Activated T-cell treated with anti-CD3 and anti-CD28 coated beads, Interleukin-2, amount 50 U/mL, for 72 hours (primary cell): ENCODE measurements at places on chromosomes 13 and 19. TPM values are rescaled to one million over a fixed set of nuclear protein-coding genes. Genes with fewer than 3 reads are reported as not detected.

DNA sequence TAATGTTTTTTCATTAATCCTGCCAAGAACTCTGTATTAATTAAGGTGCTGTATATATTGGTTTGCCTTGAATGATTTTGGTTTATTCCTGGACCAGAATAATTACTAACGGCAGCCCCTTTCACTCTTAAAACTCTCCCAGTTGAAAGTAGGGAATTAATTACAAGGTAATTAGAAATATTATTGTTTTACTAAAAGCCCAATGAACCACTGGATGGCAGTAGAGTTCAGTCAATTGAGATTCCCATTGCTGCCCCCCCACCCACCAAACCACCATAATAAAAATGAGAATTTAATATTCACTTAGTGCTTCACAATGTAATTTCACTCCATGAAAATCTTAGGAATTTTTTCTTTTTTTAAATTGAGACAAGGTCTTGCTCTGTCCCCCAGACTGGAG lies 13.7 kb downstream of the WBP4 start:
- no peak overlapping the region for H3K4me3 ChIP-seq
- H3K27ac ChIP-seq, result no peak overlapping the region
- H3K4me1 ChIP-seq, result no peaks in the 10 kb centered on the region
- H3K27me3 ChIP-seq, result no peaks in the 10 kb centered on the region
- H3K36me3 ChIP-seq, result peaks cover 32% of the 10 kb centered on the region

DNA sequence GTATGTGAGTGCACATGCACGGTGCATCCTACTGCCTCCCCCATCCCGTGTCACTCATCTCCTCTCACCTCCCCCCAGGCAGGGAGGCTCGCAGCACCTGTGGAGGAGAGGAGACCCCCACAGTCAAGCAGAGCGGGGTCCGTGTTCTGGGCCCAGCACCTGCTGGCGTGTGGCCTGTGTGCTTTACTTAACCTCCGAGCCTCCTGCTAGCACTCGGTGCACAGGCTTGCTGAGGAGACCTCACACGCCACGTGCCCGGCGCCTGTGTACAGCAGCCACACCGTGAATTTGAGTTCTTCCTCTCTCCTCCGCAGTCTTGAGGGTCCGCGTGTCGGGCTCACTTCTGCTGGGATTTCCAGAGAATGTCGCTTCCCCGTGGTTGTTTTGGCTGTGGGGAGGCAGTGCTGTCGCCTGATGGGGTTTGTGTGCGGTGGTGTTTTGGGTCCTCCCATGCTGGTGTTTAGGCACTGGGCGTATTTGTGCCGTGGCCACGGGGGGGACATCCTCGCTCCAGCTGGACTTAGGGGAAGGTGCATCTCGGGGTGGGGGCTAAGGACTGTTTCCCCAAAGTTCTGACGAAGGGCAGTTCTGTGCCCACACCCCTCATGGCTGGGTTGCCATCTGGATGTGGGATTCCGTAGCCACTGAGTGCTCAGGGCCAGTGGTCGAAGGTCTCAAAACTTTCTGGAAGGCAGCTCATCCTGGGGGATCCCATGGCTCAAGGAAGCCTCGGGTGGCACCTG lies 34.8 kb upstream of the TMEM255B start:
- peaks cover 5% of the 10 kb centered on the region for H3K27me3 ChIP-seq
- no peaks in the 10 kb centered on the region for H3K36me3 ChIP-seq
- H3K27ac ChIP-seq, result peak overlapping the region; percentile 54
- H3K4me1 ChIP-seq, result peaks cover 6% of the 10 kb centered on the region

CCNE1 gene
- 39.3 TPM for total RNA-seq

- no peaks in the 10 kb centered on the region for H3K27me3 ChIP-seq
- no peaks in the 10 kb centered on the region for H3K4me1 ChIP-seq
- no peaks in the 10 kb centered on the region for H3K36me3 ChIP-seq
- H3K4me3 ChIP-seq, result no peak overlapping the region
- no peak for DNase-seq
Observed at GRCh38 chr13:113031465-113031864, 62.5 kb downstream of the MCF2L start.

ZNF628 gene
- 9.0 TPM for total RNA-seq

DNA sequence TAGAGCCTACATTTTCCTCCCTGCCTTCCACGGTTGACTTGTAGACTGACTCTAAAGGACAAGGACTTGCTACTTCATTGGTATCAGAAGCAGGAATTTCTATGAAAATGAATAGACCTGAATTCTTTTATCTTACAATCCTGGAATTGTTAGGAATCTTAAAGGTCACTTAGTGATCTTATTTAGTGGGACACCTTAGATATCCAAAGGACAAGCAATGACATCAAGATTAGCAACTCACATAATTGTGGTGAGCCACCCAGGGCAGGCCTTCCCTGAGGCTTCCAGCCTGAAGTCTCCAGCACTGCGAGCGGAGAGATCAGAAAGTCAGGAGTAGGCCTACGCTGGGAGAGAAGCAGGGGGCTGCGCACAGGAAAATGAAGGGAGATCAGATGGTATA lies 37.8 kb downstream of the KLF5 start:
- no peak overlapping the region for H3K27ac ChIP-seq
- H3K27me3 ChIP-seq, result no peaks in the 10 kb centered on the region
- no peak overlapping the region for H3K4me3 ChIP-seq

EPSTI1 gene
- 48.8 TPM for total RNA-seq

- peak overlapping the region; percentile 72 for H3K4me3 ChIP-seq
- H3K4me1 ChIP-seq, result peaks cover 64% of the 10 kb centered on the region
- peak overlapping the region; percentile 80 for H3K27ac ChIP-seq
Observed at GRCh38 chr13:40494946-40495620, 171.4 kb downstream of the FOXO1 start.

DNA sequence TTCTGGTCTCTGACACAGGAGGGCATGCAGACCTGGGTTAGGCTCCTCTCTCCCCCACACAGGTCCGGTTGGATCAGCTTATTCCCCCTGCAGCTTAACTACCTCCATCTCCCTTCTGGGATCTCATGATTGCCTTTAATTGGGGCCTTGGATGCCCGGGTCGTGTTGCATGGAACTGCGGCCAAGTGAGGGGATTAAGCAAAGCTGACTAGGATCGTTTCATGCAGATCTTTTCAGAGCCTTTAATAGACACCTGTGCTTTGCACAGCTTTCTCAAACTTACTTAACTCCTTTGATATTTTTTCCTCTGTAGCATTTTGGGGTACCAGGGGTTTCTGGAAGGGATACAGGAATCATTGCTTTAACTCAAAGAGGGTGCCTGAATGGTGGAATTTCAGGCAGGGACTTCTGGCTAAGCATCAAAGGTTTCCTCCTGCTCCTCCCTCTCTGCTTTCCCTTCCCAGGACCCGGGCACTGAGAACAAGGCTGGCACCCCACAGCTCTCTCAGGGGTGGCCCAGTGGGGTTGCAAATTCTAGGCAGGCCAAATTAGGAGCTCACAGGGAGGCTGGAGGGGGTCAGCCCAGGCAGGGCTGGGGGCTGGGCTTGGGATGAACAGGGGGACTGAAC lies 477 bp downstream of the NFILZ start:
- H3K4me1 ChIP-seq, result no peaks in the 10 kb centered on the region
- no peaks in the 10 kb centered on the region for H3K27me3 ChIP-seq
- DNase-seq, result no peak
- H3K4me3 ChIP-seq, result no peak overlapping the region

AP1M2 gene
- total RNA-seq, result not detected

CYP2A6 gene
- not detected for total RNA-seq

ODAD3 gene
- 0.50 TPM for total RNA-seq

SLC25A41 gene
- 0.58 TPM for total RNA-seq

DNA sequence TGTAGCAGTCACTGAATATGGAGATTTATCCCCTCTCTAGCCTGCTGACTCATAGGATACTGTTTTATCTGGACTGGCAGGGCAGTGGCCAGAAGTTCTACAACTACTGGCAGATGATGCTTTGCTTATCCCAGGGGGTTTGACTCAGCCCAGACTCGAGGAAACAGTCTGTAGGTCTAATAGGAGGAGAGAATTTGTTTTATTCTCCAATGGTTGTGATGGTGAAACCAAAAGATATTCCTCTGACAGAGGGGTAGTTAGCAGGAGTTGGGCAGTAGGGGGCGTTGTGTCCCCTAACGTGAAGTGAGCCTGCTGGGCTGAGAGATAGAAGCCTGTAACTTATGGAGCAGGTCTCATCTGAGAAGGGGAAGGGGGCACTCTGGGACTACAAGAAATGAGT lies 74.9 kb downstream of the WTIP start:
- H3K27ac ChIP-seq, result no peak overlapping the region
- H3K27me3 ChIP-seq, result peaks cover 43% of the 10 kb centered on the region
- no peak overlapping the region for H3K4me3 ChIP-seq

ZNF254 gene
- 13.3 TPM for total RNA-seq

IGFL3 gene
- not detected for total RNA-seq

- peaks cover 7% of the 10 kb centered on the region for H3K36me3 ChIP-seq
- DNase-seq, result no peak
- no peaks in the 10 kb centered on the region for H3K27me3 ChIP-seq
- H3K4me3 ChIP-seq, result no peak overlapping the region
Observed at GRCh38 chr13:41609828-41610227, 152.5 kb downstream of the RGCC start.

DNA sequence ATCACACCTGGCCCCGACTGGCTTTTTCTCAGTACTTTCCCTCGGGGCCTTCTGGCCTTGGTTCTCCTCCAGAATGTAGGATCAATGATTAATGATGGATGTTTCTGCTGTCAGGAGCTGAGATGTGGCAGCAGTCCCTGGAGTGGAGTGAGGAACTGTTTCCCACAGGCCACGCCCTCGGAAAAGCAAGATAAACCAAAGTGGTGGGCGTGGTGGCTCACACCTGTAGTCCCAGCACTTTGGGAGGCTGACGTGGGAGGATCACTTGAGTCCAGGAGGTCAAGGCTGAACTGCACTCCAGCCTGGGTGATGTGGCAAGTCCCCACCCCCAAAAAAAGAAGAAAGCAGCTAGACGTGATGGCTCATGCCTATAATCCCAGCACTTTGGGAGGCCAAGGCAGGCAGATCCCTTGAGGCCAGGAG lies 7.1 kb upstream of the SHFL start:
- no peak overlapping the region for H3K27ac ChIP-seq
- H3K4me3 ChIP-seq, result no peak overlapping the region
- H3K36me3 ChIP-seq, result no peaks in the 10 kb centered on the region
- H3K27me3 ChIP-seq, result no peaks in the 10 kb centered on the region
- no peaks in the 10 kb centered on the region for H3K4me1 ChIP-seq

CGB1 gene
- total RNA-seq, result not detected

- peaks cover 11% of the 10 kb centered on the region for H3K27me3 ChIP-seq
- no peak for DNase-seq
- H3K4me3 ChIP-seq, result no peak overlapping the region
Observed at GRCh38 chr13:112131713-112132113, 64.8 kb downstream of the SOX1 start.

GRCh38 chr13:30366088-30366487 lies 56.2 kb upstream of the UBE2L5 start:
- H3K4me3 ChIP-seq, result no peak overlapping the region
- no peak for DNase-seq
- H3K4me1 ChIP-seq, result peaks cover 22% of the 10 kb centered on the region
- no peak overlapping the region for H3K27ac ChIP-seq
- H3K36me3 ChIP-seq, result no peaks in the 10 kb centered on the region
- H3K27me3 ChIP-seq, result no peaks in the 10 kb centered on the region

C19orf25 gene
- total RNA-seq, result 28.1 TPM

DNA sequence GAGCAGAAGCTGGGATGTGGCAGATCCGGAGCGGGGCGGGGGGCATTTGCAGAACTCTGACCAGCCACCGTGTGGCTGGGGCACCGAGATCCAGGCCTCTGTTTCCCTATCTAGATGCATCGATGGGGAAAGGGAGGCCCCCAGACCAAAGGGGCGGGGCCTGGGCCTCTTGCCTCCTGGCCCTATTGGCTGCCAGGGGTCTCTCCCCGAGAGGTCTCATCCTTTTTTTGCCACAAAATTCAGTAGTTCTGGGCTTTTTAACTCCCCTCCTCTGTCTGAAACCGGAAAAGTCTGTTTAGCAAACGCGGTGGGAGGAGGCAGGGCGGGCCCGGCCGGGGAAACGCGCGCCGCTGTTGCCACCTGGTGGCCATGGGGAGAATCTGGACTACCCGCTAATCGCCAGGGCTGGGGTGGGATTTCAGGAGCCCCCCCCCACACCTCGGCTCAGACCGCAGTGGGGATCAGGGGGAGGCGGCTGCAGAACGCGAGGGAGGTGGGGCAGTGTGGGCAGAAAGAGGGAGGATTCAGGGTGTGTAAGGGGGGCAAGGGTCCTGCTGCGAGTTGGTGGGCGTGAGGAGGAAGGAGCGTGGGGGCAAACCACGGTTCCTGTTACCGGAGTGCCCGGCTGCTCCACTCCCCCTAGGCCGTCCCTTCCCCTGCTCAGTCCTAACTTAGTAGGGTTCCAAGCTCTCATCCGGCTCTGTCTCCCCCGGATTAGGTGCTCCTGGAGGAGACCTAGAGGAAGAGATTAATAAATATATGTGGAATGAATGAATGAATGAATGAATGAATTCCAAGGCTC lies 28.3 kb downstream of the IL12RB1 start:
- H3K27ac ChIP-seq, result peak overlapping the region; percentile 57
- H3K4me1 ChIP-seq, result peaks cover 11% of the 10 kb centered on the region

- H3K27ac ChIP-seq, result peak overlapping the region; percentile 87
- H3K36me3 ChIP-seq, result peaks cover 1% of the 10 kb centered on the region
- H3K4me1 ChIP-seq, result peaks cover 41% of the 10 kb centered on the region
- H3K4me3 ChIP-seq, result peak overlapping the region; percentile 94
- no peaks in the 10 kb centered on the region for H3K27me3 ChIP-seq
- DNase-seq, result peak; percentile 35
Observed at GRCh38 chr19:12800923-12801465, 606 bp downstream of the PRDX2 start.

DNA sequence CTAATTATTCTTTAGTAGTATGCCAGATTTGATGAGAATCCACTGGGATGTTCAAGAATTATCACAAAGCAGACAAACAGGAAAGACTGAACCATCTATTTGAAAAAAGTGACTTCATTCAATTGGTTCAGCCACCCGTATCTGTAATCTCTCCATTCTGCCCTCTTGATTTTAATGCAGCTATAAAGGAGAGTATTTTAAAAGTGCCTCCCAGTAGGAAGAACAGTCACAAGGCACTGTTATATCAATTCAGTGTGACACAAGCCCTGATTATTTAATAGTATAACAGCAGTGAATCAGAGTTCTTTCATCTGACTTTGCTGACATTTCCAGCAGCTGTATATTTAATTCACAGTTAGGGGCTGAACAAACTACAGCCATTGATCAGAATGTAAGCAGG lies 77.3 kb upstream of the SLAIN1 start:
- no peak overlapping the region for H3K27ac ChIP-seq
- no peaks in the 10 kb centered on the region for H3K4me1 ChIP-seq
- H3K4me3 ChIP-seq, result no peak overlapping the region
- H3K27me3 ChIP-seq, result peaks cover 6% of the 10 kb centered on the region
